ENCODE measurements at places on chromosomes 3 and 15.

DNA sequence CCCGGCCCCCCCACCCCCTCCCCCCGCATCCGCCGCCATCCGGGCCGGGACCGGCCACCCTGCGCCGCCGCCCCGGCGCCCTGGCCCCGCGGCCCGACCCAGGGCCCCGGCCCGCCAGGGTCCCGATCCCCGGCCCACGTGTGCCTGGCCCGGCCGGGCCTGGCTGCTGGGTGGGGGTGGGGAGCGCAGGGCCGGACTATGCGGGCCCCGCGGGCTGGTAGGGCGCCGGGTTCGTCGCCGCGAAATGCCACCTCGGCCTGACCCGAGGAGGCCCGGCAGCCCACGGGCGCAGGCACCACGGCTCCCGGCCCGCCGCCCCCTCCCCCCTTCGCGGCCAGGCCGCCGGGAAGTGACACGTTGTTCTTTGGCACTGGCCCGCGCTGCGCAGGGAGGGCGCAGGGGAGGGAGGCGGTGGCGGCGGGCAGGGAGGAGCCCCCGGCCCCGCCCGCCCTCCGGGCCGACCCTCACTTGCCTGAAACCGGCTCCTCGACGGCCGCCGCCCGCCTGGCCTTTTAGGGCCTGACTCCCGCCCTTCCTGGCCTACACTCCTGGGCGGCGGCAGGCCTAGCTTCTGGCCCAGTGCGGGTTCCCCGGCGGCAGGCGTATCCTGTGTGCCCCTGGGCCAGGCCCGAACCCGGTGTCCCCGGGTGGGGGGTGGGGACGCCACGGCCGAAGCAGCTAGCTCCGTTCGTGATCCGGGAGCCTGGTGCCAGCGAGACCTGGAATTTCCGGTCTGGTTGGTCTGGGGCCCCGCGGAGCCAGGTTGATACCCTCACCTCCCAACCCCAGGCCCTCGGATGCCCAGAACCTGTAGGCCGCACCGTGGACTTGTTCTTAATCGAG, 515 bp downstream of the EIF4G1 start:
- peak overlapping the region; percentile 86 for H3K27ac ChIP-seq
- peaks cover 24% of the 10 kb centered on the region for H3K4me1 ChIP-seq
- peaks cover 43% of the 10 kb centered on the region for H3K36me3 ChIP-seq
- peak overlapping the region; percentile 87 for H3K4me3 ChIP-seq

DNA sequence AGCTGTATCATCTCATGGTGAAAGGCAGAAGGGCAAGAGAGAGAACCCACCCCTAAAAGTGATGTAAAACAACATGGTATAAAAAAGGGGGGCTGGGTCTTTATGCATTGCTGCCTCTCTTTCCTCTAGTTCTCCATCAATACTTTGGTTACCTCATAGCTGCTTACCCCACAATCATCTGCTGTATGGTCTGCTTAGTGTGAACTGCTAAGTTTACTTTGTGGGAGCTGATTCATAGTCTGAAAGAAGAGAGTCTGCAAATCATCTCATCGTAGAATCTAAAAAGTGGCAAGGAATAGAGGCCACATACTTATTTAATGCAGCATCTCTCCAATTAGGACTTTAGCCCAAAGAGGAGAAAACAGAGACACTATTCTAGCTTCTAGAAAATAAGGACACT, 546.8 kb downstream of the GBE1 start:
- no peaks in the 10 kb centered on the region for H3K4me1 ChIP-seq
- H3K36me3 ChIP-seq, result no peaks in the 10 kb centered on the region
- H3K27me3 ChIP-seq, result no peaks in the 10 kb centered on the region
- no peak overlapping the region for H3K4me3 ChIP-seq
- H3K27ac ChIP-seq, result no peak overlapping the region
- DNase-seq, result no peak

DNA sequence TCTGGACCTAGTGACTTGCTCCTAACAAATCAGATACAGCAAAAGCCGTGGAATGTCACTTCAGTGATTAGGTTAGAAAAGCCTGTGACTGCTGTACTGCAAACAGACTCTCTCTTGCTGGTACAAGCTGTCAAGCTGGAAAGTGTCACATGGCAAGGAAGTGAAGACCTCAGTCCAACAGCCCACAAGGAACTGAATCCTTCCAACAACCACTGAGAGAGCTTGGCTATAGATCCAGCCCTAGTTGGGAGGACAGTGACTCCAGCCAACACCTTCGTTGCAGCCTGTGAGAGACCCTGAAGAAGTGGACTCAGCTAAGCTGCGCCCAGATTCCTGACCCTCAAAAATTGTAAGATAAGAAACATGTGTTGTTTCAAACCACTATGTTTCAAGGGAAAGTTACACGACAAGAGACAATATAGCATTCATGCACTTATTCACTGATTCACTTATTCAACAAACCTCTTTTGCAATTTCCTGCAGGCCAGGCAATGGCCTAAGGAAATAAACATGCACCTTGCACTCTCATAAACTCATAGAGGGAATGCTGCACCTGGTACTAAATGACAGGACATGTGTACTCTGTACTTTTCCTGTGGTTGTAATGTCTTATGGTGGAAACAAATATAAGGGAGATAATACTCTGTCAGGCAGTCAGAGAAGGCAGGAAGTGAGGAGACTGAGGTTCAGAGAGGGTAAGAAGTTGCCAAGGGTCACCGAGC, 142.9 kb downstream of the CADPS start:
- H3K27me3 ChIP-seq, result no peaks in the 10 kb centered on the region
- H3K36me3 ChIP-seq, result no peaks in the 10 kb centered on the region

DNA sequence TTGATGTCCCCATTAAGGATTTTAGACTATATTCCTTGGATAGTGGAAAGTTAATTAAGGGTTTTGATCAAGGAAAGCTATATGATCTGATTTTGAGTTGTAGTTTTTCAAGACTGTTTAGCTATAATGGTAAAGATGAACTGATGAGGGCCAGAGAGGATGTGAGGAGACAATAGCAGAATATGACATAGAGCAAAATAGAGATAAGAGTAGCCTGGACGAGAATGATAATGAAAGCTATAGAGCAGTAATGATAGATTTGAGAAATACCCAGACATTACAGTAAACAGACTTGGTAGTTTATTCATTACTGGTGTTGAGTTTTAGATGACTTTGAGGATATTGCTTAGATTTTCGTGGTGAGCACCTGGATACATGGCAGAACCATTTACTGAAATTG, 3.8 kb downstream of the SUCNR1 start:
- H3K27me3 ChIP-seq, result peaks cover 7% of the 10 kb centered on the region
- peaks cover 16% of the 10 kb centered on the region for H3K4me1 ChIP-seq
- no peak overlapping the region for H3K27ac ChIP-seq
- no peak overlapping the region for H3K4me3 ChIP-seq

- no peaks in the 10 kb centered on the region for H3K4me1 ChIP-seq
- peaks cover 35% of the 10 kb centered on the region for H3K27me3 ChIP-seq
- no peak overlapping the region for H3K4me3 ChIP-seq
- H3K27ac ChIP-seq, result no peak overlapping the region
- no peak for DNase-seq
These were observed 1.2 kb downstream of the CADPS start for GRCh38 chr3:62873761-62874710.

GRCh38 chr3:152321200-152321954, 52.6 kb downstream of the MBNL1 start:
- peaks cover 36% of the 10 kb centered on the region for H3K36me3 ChIP-seq
- no peak overlapping the region for H3K4me3 ChIP-seq
- no peak for DNase-seq
- peaks cover 62% of the 10 kb centered on the region for H3K4me1 ChIP-seq
- H3K27ac ChIP-seq, result peak overlapping the region; percentile 57
- H3K27me3 ChIP-seq, result no peaks in the 10 kb centered on the region

GRCh38 chr15:56916825-56917477, 1.5 kb upstream of the TCF12 start:
- H3K27me3 ChIP-seq, result no peaks in the 10 kb centered on the region
- H3K4me3 ChIP-seq, result peak overlapping the region; percentile 78
- no peak overlapping the region for H3K27ac ChIP-seq
- DNase-seq, result no peak

- H3K27ac ChIP-seq, result no peak overlapping the region
- H3K27me3 ChIP-seq, result peaks cover 4% of the 10 kb centered on the region
- no peak overlapping the region for H3K4me3 ChIP-seq
These were observed 156.7 kb upstream of the ATP11B start for GRCh38 chr3:182636646-182637045.

GRCh38 chr3:140540262-140540661, 137.6 kb upstream of the TRIM42 start:
- DNase-seq, result no peak
- H3K4me3 ChIP-seq, result no peak overlapping the region
- H3K27me3 ChIP-seq, result no peaks in the 10 kb centered on the region
- H3K36me3 ChIP-seq, result no peaks in the 10 kb centered on the region
- H3K27ac ChIP-seq, result no peak overlapping the region

DNA sequence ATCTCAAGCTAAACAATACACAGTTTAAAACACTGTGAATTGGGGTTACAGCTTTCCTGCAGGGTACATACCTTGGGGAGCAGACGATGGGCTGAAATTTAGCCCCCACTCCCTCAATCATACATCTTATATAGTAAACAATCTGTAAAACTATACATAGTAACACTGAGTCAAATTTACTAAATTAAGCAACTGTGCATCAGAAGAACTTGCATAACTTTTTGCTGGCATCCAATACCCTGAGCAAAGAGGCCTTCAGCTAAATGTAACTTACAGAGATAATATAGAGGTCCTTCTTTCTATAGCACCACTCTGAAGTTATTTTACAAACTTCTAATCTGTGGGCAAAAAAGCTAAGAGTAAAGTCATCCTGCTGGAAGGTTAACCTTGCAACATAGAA, 603.6 kb upstream of the TGFBR2 start:
- H3K4me1 ChIP-seq, result peaks cover 4% of the 10 kb centered on the region
- no peak overlapping the region for H3K27ac ChIP-seq
- no peak overlapping the region for H3K4me3 ChIP-seq
- H3K36me3 ChIP-seq, result no peaks in the 10 kb centered on the region
- no peaks in the 10 kb centered on the region for H3K27me3 ChIP-seq
- no peak for DNase-seq

DNA sequence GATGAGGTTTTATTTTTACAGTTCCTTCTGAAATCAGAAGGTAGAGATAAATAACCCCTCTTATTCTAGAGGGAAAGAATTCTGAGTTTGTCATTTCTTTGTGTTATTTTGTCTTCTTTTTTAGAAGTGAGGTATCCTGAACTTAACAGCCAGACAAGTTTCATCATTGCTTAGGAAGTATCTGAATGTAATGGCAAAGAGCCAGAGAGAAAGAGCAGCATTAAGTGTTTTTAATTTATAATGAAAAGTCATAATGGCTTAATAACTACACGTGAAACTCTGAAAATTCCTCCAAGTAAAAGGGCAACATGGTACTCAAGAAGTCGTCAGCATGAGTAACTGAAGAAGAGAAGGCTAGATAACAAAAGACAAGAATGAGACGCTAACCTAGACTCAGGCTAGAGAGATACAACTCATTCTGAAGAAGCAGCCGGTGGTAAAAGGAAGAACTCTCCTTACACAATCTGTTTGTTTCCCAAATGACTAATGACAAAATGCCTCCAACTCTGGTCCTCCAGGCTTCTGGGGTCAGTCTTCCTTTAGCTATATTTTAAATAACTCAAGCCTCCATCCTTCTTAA, 116.2 kb upstream of the NECTIN3 start:
- DNase-seq, result no peak
- H3K4me3 ChIP-seq, result no peak overlapping the region
- peaks cover 3% of the 10 kb centered on the region for H3K27me3 ChIP-seq
- H3K4me1 ChIP-seq, result no peaks in the 10 kb centered on the region
- no peaks in the 10 kb centered on the region for H3K36me3 ChIP-seq

- no peak overlapping the region for H3K4me3 ChIP-seq
- H3K27ac ChIP-seq, result no peak overlapping the region
- H3K36me3 ChIP-seq, result no peaks in the 10 kb centered on the region
- no peak for DNase-seq
- H3K4me1 ChIP-seq, result peaks cover 6% of the 10 kb centered on the region
These were observed 38.4 kb upstream of the NEDD4 start for GRCh38 chr15:56031836-56032235.

DNA sequence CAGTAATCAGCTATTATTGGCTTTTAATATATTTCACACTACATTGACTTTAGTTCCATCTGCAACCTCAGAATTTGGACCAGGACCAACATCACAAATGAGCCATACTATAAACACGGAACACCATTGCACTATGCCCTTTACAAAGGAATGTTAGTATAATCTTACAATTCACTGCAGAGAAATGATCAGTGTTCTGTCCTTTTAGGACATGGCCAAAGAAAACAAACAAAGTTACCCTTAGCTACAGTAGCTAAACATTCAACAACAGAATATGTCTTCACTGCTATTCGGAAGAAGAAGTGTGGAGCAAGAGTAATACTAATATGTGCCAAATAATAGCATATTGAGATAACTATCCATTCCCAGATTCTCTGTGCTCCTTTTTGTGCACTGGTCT, 90.4 kb downstream of the NAALADL2 start:
- no peak overlapping the region for H3K27ac ChIP-seq
- H3K27me3 ChIP-seq, result no peaks in the 10 kb centered on the region

- H3K27ac ChIP-seq, result no peak overlapping the region
- H3K27me3 ChIP-seq, result no peaks in the 10 kb centered on the region
- H3K4me1 ChIP-seq, result no peaks in the 10 kb centered on the region
- no peaks in the 10 kb centered on the region for H3K36me3 ChIP-seq
- no peak overlapping the region for H3K4me3 ChIP-seq
These were observed 120.7 kb upstream of the WNT5A start for GRCh38 chr3:55607844-55608243.

DNA sequence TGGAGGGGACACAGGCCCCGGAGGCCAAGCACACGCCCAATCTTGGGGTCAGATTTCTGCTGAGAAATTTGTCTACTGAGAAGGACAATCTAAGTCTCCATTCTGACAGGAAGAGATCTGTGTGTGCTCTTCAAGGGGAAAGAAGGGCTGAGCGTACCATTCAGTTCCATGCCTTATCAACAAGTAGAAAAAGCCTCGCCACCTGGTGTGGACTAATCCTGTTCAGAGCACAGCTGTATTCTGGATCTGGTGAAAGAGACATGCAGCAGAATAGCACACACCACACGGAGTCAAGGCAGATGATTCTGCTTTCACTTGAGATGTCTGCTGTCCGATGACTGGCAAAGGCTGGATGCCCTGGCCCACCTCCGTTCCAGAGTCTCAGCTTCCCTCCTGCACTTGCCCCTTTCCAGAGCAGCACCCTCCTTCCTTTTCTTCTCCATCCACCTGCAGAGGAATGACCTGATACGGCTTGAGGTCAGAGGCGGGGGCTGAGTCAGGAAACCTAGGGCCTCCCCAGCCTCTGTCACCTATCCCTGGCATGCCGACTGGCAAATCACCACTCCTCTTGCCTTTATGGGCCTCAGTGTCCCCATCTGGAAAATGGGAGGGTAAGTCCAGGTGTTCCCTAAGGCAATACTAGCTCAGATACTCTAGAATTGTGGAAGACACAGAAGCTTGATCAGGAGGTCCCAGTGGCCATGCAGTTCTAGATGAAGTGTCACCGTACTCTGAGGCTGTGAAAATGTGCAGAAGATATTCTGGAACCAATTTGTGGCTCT, 36.9 kb upstream of the CTSH start:
- peaks cover 3% of the 10 kb centered on the region for H3K27me3 ChIP-seq
- no peak for DNase-seq
- peaks cover 8% of the 10 kb centered on the region for H3K4me1 ChIP-seq

GRCh38 chr3:183487896-183488295, 59.5 kb upstream of the MCF2L2 start:
- H3K27ac ChIP-seq, result no peak overlapping the region
- H3K4me1 ChIP-seq, result no peaks in the 10 kb centered on the region
- no peak for DNase-seq
- no peak overlapping the region for H3K4me3 ChIP-seq
- H3K27me3 ChIP-seq, result no peaks in the 10 kb centered on the region
- H3K36me3 ChIP-seq, result peaks cover 27% of the 10 kb centered on the region

- H3K4me3 ChIP-seq, result no peak overlapping the region
- H3K4me1 ChIP-seq, result peaks cover 3% of the 10 kb centered on the region
- H3K36me3 ChIP-seq, result no peaks in the 10 kb centered on the region
- no peak for DNase-seq
- no peaks in the 10 kb centered on the region for H3K27me3 ChIP-seq
- no peak overlapping the region for H3K27ac ChIP-seq
These were observed 79.3 kb upstream of the OXTR start for GRCh38 chr3:8848696-8849131.

Data from activated T-helper 2 cell treated with anti-CD3 and anti-CD28 coated beads, Interferon-gamma antibody, Interleukin-2, Interleukin-4, amounts not matched to agents 10 μg/mL and 5 μg/mL and 100 μg/mL, durations not matched to agents 14 hours and 24 hours and 36 hours (primary cell).